Fibroblast of skin of abdomen (primary cell): ENCODE measurements at places on chromosomes 11 and 22.

GRCh38 chr11:15493921-15494620, 379.3 kb downstream of the INSC start:
- DNase-seq: no peak

DNA sequence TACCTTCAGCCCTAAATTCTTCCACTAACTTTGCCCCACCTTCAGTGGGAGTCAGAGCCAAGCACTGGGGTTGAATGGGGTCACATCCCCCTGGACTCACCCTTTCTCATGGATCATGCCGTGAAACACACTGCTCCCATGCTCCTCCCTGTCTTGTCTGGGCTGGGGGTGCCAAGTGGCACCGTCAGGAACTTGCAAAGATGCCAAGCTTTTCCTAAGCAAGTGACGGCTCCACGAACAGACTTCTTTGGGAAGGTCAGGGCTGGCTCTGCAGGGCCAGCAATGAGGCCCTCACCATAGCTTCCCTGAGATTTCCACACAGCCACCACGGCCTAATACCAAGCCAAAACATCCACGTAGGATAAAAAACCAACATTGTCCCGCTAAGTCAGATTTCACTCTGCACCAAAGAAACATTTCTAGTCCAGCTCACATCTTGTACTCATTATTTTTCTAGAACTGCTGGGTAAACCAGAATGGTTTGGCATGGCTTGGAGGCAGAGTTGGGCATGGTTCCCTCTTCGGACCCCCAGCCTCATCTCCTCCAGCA, 76.5 kb downstream of the NAT10 start:
- DNase-seq: no peak

DNA sequence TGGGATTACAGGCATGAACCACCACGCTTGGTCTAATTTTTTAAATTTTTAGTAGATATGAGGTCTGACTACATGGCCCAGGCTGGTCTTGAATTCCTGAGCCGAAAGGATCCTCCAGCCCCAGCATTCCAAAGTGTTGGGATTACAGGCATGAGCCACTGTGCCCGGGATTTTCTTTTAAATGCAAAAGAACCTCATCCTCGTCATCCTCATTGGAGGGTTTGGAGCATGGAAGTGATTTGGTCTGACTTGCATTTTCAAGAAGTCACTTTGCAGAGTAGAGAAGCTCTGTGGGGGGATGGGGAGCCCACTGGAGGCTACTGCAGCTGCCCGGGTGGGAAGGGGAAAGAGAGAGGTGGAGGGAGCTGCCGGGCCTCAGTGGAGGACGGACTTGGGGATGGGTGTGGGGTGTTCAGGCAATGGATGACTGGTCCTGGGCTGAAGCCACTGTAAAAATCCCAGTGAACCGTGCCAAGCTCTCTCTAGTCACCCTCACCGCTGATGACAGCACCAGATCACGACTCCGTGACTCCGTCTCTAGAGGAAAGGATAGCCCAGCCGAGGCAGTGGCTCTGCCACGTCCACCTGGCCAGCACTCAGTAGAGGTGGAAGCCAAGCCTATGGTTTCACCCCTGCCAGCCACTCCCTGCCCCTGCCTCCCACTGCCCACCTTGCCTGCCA, 32.8 kb upstream of the SLC22A12 start:
- no peak for DNase-seq

- no peak for DNase-seq
Measured at GRCh38 chr11:22626573-22627239, 1.1 kb upstream of the FANCF start.

GRCh38 chr11:9717040-9717357, 53.1 kb downstream of the SWAP70 start:
- DNase-seq: no peak
